ENCODE measurements at places on chromosomes 1 and 21.

GRCh38 chr1:23376890-23377811 lies 7.5 kb upstream of the ZNF436 start:
- DNase-seq: no peak

GRCh38 chr1:25799352-25799934 lies 550 bp upstream of the SELENON start:
- DNase-seq: no peak

- no peak for DNase-seq
Measured at GRCh38 chr1:56466538-56466937, 112.8 kb downstream of the PLPP3 start.

GRCh38 chr1:4768553-4768952 lies 114.1 kb downstream of the AJAP1 start:
- no peak for DNase-seq

GRCh38 chr1:106677181-106677580 lies 379.3 kb upstream of the PRMT6 start:
- DNase-seq: no peak

DNA sequence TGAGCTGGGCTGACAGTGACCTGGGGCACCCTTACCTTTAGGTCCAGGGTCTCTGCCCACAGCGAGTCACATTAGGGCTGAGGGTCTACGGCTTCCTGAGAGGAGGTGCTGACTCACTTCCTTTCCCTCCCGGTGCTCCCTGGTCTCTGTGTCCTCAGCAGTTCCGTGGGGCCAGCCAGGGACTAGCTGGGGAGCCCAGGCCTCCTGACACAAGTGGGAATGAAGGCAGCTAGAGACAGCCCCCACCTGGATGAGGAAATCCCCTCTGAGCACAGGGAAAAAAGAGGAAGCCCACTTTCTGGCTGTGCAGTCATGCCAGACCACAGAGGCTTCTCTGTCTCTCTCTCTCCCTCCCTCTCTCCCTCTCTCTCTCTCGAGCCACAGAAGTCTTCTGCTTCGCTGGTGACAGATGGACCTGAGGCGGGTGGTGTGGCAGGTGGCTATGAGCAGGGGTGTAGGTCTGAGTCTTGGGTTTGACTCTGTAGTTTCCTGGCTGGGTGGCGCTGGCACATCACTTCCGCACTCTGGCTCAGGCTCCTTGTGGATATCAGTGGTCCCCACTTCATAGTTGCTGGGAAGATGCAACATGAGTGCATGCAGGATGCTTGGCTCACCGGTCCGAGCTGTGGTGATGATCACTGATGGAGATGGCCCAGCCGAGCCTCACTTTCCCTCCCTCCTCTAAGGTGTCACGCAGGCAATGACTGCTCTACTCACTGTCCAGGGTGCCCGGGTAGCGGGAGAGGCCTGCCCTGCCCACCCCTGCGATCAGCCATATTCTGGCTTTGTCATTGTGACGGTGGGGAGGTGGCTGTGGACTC lies 3.5 kb downstream of the SLC66A1 start:
- no peak for DNase-seq

GRCh38 chr1:23745515-23745914 lies 2.2 kb downstream of the ELOA start:
- DNase-seq: no peak

DNA sequence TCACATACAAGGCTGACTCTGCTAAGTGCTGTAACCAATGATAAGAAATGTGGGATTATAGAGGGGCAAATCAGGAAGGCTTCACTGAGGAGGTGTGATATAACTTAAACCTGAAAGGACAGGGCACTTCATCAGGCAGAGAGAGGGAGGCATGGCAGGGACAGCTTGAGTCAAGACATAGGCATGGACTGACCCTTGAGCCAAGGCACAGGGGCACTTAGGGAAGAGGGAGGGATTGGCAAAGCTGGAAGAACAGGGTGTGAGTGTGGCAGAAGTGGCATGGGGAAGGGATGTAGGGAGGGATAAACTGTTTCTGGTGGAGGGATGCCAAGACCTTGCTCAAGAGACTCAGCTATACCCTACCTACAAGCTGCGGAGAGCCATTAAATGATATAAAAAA lies 81.3 kb downstream of the PLXNA2 start:
- no peak for DNase-seq

DNA sequence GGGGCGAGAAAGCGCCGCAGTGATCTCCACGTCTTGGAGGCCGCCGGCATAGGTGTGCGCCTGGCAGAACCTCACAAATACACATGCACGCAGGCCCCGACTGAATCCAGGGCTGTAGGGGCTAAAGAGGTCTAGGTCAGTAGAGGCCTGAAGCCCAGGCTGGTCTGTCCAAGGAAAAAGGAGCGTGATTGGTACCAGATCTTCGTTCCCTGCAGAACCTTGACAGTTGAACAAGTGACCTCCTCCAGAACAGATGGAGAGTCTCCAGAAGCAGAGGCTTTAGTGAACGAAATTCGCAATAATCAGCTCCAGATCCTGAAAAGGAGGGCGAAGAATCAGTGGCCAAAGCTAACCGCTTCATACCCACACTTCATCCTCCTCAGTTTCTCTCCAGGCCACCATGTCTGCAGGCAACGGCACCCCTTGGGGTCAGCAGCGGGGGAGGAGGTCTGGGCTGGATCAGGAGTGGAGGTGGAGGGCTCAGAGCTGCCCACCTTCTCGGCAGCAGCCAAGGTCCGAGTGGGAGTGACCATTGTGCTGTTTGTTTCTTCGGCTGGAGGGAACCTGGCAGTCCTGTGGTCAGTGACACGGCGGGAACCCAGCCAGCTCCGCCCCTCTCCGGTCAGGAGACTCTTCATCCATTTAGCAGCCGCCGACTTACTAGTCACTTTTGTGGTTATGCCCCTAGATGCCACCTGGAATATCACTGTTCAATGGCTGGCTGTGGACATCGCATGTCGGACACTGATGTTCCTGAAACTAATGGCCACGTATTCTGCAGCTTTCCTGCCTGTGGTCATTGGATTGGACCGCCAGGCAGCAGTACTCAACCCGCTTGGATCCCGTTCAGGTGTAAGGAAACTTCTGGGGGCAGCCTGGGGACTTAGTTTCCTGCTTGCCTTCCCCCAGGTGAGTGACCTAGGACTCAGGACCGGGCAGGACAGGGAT lies 749 bp upstream of the PEX11B start:
- DNase-seq: peak; percentile 68

- DNase-seq: no peak
Measured at GRCh38 chr1:57872913-57873312, 449.1 kb upstream of the DAB1 start.

Data from mucosa of descending colon (tissue), 3 donors.